ENCODE measurements at places on chromosomes 7 and 10. TPM values are rescaled to one million over a fixed set of nuclear protein-coding genes. Genes with fewer than 3 reads are reported as not detected.

DNA sequence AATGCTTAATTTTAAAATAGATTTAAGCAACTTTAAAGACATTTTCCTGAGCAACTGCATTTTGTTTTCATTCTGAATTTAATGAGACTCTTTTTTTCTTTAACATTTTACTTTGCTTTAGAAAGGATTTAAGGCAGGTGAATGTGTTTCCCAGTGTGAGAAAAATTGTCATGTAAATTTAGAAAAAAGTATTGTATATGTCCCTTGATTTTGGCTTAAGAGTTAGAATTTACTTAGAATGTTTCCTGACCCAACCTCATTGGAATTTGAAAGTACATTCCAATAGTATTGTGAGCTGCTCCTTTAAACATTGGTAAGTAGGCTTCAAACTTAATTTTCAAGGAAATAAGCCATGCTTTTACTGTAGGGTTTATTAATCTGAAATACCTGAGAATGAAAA lies 110.2 kb downstream of the PTEN start:
- DNase-seq, result no peak

DNA sequence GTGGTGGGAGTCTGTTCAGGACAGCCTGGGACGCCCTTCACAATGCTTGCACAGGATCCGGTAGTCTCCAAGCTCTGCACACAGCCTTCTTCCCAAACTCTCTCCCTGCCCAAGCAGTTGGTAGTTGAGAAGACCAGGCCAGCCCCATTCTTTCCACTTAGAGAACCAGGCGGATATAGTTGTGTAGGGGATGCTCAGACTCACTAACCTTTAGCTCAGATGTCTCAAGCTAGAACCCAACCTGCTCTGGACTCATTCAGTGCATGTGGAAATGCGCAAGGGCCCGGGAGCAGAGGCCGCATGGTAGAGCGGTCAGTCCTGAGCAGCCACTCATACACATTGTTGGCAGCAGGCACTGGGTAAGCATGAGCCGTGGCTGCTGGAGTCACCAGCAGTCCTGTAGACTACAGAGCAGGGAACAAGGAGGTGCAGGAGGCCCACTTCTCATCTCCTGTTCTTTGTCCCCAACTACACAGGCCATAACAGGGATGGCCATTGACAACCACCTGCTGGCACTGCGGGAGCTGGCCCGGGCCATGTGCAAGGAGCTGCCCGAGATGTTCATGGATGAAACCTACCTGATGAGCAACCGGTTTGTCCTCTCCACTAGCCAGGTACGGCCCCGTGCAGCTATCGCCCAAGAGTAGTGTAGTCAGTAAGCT lies 17.2 kb upstream of the C10orf53 start:
- DNase-seq, result no peak

CC2D2B gene
- total RNA-seq, result 0.36 TPM

GRCh38 chr10:96263176-96263575 lies 8.2 kb downstream of the BLNK start:
- DNase-seq, result no peak

GRCh38 chr10:62671104-62671503 lies 133.4 kb upstream of the ADO start:
- DNase-seq, result no peak

DNA sequence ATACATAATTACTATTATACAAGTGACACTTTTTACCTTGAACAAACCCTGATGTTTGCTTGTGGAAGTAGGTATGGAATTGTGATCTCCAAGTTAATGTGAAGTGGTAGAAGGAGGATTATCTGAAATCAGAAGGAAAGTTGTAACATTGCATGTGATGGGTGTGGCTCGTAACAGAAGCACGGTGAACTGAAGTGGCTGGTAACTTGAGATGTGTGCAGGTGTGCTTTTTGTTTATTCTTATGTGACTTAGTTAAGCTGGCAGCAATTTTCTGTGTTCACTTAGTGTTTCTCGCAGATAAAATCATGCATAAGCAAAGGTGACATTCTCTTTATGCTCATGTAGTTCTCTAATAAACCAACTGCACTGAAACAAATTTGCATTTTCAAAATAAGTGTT lies 82.3 kb downstream of the ZEB1 start:
- no peak for DNase-seq
